Activated effector memory CD4-positive, alpha-beta T cell treated with anti-CD3 and anti-CD28 coated beads, Interleukin-2, amount 50 U/mL, for 16 hours (primary cell): ENCODE measurements at places on chromosomes 4 and X.

- DNase-seq, result no peak
Observed at GRCh38 chrX:49103637-49104036, 19.9 kb downstream of the GPKOW start.

DNA sequence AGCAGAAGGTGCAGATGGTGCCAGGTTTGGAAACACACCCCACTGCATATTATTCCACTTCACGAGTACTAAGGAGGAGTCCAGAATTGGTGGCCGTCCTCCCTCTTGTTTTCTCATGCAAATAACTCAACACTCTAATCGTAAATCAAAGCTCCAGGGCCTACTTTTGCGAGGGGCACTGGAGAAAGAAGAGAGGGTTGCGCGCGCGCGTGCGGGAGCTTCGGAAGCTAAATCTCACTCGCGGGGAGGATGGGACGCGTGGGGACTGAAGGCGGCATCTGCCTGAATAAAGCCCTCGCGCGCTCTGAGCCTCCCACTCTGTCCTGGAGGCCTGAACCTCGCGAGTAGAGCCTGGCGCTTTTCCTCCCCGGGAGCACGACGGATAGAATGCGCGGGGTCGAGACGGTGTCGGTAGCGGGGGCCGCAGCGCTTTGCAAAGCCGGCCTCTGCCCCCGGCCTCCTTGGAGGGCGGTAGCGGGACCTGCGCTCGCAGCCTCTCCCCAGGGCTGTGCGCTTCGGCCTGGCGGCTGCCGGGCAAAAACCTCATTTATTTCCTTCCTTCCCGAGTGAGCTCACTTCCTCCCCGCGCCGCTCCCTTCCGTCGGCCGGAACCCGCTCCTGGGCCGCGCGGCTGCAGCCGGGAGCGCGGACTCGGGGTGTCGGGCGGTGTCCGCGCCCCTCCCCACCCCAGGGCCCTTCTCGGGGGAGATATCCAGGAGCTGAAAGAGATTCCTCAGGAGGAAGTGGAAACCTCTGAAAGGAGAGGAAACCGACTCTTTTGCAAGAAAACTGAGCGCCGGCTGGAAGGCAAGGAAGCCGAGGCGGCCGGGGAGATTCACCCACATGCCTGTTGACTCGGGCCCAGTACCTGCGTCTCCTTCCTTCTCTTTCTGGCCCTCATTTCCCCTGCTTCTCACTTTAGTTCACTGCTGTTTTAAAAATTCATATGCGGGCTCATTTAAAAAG, 20.7 kb downstream of the HAND2 start:
- no peak for DNase-seq

DNA sequence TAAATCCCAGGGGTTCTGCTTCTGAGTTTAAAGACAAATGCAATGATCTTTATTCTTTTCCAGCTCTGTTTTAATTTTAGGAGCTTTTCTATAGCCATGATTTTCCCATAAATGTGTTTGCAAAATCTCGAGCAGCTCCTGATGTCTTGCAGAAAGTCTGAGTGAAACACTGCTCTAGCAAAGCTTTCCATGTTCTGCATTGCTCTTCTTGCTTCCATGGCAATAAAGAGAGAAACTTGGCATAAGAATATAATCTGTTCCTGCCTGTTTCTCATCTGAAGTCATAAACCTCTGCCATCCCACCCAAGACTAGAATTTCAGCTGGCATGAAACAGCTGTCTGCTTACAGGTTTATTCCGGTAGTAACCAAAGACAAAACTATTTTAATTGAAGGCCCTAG, 254.5 kb downstream of the SPRY1 start:
- DNase-seq, result no peak

DNA sequence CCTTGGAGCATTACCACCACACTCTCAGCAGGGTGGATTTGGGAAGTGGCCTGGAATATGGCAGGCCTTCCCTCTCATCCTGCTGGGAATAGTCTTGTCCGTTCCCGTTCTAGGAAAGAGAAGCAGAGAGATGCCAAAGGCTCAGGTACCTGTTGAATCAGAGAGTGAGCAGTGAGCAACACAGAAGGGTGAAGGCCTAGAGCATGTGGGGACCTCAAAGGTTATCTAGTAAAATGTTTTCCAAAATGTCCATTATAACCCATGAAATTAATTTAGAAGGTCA, 30.8 kb downstream of the SLC16A2 start:
- no peak for DNase-seq

DNA sequence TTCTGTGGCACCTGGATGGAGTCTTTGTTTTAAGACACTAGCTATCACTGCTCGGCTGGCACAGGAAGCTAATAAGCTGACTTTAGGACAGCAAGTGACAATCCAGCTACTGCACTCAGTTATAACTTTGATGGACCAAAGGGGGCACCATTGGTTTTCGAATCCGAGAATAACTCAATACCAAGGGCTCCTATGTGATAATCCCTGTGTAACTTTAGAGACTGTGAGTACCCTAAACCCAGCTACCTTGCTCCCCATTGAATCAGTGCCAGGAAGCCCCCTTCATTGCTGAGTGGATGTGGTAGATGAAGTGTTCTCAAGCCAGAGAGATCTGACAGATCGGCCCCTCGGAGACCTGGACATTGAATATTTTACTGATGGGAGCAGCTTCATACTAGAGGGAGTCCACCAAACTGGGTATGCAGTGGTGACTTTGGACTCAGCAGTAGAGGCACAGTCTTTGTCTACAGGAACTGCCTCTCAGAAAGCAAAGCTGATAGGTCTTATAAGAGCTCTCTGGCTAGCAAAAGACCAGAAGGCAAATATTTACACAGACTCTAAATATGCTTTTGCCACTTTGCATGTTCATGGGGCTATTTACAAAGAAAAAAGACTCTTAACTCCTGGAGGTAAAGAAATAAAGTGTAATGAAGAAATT, 35.5 kb upstream of the UGT2B7 start:
- no peak for DNase-seq

DNA sequence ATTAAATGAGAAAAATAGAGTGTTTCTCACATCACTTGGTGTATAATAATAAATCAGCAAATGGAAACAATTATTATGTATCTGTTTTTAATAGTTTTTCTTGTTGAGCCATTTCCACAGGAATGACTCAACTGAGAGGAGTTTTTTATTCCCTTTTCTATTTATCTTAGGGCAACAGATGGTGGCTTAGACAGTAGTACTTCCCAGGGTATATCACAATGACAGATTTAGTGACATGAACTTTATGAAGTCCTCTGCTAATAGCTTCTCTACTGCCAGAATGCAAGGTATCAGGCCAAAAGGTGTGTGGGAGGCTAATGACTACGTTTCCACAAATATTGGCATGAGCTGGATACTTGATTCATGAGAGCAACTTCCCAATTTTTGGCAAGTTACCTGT, 126.7 kb downstream of the HTR2C start:
- DNase-seq, result no peak

- no peak for DNase-seq
Observed at GRCh38 chr4:123298801-123299200, 97.8 kb upstream of the SPRY1 start.

- DNase-seq, result no peak
Observed at GRCh38 chr4:155734065-155734464, 24.8 kb upstream of the GUCY1B1 start.

DNA sequence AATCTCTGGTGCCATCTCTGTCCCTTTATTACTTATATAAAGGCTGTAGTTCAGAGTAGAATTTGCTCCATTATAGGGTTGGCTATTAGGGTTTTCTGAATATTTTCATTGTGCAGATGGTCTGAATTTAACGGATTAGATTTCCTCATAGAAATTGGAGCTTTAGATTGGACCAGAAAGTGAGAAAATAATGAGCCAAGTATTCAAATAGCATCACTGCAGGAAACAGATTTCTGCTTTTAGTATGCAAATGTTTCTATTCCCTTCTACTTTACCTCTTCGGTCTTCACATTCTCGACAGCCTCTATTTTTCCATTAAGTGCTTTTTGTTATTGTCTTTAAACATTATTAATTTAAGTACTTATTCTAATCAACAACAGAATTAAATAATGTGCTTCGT, 55.4 kb downstream of the TRIM2 start:
- DNase-seq, result no peak

DNA sequence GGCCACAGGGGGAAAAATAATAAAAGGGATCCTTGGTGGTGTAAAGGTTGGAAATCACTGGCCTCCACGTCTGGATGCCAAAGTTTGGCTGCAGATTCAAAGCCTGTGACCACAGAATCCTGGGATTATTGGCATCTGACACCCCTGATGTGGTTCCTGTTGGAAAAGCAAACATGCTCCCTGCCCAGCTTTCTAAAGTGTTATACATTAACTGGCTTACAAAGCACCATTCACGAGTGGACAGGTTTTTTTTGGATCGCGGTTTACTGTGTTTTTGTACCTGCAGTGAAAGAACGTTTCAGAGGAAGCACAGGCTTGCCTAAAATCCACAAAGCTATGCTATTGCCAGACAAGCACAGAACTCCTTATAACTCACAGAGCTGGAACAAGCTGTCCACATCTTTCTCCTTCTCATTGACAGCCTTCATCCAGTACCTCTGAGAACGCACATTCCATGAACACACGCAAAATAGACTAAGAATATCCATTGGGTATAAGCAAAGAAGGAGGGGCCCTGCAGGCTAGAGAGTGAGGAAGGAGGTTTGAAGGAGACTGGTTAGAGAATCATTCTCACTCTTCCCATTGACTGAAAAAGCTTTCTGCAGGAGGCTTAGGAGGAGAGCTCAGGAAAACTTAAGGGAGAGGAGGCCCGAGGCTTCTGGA, 14.5 kb upstream of the CAPN6 start:
- no peak for DNase-seq

GRCh38 chr4:187547316-187547715, 448.3 kb upstream of the ZFP42 start:
- no peak for DNase-seq

- DNase-seq, result no peak
Observed at GRCh38 chr4:69835766-69836165, 24.2 kb downstream of the SULT1E1 start.

GRCh38 chr4:130545596-130545995, 1449.6 kb downstream of the C4orf33 start:
- DNase-seq, result no peak

GRCh38 chr4:121736735-121737351, 28.1 kb downstream of the SMIM43 start:
- DNase-seq, result no peak

- DNase-seq, result no peak
Observed at GRCh38 chr4:169618986-169619385, 1.4 kb upstream of the CLCN3 start.

- DNase-seq, result no peak
Observed at GRCh38 chr4:98939892-98940298, 11.0 kb upstream of the EIF4E start.

DNA sequence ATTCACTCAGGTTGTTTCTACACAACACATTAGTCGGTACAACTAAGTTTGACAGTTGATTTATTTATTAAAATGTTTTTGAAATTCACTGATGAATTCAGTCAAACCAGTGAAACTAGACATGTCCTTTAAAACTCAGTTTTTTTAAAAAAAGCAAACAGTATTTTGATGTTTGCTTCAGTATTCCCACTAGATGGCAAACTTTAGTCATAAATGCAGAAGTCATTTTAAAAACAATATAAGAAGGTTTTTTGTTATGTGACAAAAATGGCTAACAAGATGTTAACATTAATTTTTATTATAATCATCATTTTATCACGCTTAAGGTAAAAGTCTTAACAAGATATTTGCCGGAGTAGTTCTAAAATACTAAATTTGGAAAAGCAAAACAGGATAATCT, 1337.8 kb upstream of the DIAPH2 start:
- DNase-seq, result no peak

- no peak for DNase-seq
Observed at GRCh38 chrX:44514272-44514671, 28.4 kb downstream of the FUNDC1 start.
